Left renal pelvis (tissue), 4 donors: ENCODE measurements at places on chromosomes 11 and 22. TPM values are rescaled to one million over a fixed set of nuclear protein-coding genes. Genes with fewer than 3 reads are reported as not detected.

GRCh38 chr22:28348613-28349609 is 330.7 kb downstream of the TTC28 start:
- DNase-seq: no peak

DNA sequence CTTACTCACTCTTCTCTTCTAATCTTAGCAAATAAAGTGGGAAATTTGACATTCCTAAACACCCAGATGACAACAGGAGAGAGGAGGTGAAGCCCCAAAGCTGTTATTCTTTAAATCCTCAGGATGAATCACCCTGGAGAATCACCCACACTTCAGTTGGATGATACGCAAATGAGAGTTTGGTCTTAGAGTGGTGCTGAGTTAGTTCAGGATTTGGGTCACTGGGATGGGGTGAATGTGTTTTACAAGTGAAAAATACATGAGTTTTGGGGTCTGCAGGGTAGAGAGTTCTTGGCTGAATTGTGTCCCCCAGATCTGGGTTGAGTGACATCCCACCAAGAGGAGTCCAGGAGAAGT is 117.2 kb downstream of the GGTLC2 start:
- no peak for DNase-seq

Gene NCAM1
- 79.3 TPM for polyA plus RNA-seq

DNA sequence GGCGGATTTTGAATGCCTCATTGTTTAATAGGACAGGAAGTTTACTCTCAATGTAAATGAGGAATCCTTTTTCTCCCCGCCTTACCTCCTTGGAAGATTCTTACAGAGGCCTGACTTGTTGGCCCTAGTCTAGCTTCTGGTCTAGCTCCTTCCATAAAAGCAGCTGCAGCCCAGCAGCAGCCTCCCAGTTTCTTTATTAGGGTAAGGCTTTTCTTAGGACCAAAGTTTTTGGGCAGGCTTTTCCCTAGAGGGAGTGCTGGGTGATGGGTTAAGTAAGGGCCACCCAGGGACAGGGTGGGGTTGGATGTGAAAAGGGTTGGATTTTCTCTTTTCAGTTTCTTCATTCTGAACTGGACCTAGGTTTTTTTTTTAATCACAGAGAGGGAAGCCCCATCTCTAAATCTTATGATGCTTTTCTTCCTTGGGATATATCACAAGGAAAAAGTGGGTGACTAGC is 49.7 kb downstream of the LIF start:
- no peak for DNase-seq

- DNase-seq: no peak
Measured at GRCh38 chr11:68457216-68457897, 3.2 kb upstream of the PPP6R3 start.

Gene CFAP300
- polyA plus RNA-seq: 5.8 TPM

DNA sequence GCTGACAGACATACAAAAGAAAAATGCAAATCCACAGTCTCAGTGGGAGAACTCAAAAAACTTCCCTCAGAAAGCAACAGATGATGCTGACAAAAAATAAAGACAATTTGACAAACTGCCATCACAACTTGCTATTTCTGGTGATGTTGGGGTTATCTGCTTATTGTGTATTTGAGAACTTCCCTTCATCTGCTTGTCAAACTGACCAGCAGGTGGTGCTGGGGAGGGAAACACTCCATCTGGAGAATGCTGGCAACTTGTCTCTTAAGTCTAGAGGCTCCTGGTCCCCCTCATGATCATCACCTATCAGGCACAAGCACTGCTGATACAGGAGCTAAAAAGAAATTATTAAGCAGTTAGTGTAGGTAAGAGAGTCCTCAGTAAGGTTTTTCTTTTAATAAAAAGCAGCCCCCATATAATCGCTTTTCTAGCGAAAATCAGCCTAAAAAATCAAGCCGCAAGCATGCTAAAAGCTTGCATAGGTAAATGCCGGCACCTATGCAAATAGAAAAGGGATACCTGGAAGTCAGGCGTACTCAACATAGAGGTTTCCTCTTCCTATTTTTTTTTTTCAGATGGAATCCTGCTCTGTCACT is 9.8 kb upstream of the FAM111B start:
- DNase-seq: no peak

DNA sequence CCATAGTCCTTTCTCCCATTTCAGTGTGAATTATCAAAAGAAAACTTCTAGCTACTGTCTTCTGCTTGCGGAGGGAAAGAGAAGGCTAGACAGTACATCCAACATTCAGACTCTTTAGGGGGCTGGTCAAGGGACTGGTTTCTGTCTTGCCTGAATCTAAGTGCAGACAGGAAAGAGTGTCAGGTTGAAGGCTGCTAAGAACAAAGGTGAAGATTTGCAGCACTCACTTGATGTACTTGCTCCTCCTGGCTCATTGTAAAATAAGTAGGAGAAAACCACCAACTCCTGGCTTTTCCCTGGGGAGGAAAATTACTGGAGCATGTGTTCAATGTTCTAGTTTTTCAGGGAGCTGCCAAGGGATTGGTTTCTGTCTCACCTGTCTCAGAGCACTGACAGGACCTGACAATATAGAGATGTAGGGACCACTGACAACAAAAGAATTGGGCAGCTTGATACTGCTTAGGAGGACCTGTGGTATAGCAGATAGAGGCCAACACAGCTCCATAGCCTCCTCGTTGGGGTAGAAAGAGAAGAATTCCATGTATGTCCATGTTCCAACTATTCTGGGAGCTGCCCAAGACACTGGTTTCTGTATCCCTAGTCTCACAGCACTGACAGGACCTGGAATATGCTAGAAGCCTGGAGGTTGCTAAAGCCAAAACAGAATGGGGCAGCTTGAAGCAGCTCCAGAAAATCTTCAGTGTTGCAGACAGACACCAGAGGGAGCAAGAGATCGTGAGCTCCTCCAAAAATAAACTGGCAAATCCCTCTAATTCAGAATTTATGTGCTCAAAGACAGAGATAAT is 39.7 kb upstream of the MMP12 start:
- no peak for DNase-seq

DNA sequence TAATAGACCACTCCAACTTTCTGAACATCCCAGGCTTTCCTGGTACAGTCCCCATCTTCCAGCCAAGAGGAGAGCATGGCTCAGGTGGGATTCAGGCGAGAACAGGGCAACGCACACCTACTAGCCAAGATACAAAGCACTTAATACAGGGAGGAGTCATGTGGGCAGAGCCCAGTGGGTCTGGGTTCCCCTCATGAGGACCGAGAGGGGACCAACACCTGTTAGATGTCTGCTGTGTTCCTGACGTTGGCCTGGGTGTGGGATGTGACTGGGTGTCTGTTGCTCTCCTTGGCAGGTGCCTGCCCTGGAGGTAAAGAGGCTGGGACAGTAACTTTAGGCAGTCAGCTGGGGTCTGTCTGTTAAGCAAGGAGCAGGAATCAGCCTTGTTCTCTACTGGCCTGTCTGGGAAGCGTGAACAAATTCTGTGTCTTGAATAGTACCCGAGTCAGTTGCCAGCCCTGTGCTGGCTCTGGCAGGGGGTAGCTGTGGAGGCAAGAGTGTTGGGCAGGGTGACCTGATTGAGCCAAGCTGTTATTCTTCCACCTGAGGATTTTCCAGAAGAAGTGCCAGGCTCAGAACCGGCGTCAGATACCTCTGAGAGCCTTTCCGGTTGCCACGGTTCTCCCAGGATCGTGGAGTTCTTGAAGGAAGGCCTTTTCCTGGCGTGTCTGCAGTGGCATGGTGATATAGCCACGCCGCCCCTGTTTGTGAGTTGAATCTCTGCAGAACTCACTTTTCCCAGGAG is 56.3 kb downstream of the BCR start:
- no peak for DNase-seq

Gene WEE1
- polyA plus RNA-seq: 93.7 TPM

DNA sequence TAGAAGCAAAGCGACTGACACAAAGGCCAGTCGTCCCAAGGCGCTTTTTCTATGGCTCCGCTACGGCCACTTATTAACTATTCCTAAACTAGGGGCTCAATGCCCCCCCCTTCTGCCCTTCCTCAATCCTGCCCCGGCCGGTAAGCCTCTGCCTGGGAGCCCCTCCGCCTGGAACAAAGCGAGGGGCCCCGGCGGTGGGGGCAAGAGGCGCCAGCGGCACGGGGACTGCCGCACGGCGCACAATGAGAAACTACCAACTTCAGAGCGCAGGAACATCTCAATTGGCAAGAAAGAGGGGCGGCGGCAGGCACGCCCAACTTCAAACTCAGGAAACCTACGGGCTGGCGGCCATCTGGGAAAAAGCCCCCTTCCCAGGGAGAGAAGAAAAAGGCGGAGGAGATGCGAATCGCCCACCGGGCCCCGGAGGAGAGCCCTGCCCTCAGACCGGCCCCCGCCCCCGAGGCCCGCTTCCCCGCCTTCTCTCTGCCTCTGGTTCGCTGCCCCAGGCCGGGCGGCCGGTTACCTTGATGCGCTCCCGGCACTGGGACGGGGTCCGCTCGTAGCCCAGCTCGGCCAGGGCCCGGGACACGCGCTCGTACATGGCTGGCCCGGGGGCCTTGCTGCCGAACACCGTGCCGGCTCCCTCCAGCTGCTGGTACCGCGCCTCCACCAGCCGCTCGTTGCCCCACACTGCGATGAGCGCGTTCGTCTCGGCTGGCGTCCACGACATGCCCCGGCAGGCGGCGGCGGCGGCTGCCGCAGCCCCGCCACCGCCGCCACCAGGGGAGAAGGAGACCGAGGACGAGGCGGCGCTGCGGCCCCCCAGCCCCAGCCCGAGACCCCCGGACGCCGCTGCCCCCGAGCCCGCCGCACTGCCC is 619 bp downstream of the MSANTD2 start:
- DNase-seq: peak; percentile 34

DNA sequence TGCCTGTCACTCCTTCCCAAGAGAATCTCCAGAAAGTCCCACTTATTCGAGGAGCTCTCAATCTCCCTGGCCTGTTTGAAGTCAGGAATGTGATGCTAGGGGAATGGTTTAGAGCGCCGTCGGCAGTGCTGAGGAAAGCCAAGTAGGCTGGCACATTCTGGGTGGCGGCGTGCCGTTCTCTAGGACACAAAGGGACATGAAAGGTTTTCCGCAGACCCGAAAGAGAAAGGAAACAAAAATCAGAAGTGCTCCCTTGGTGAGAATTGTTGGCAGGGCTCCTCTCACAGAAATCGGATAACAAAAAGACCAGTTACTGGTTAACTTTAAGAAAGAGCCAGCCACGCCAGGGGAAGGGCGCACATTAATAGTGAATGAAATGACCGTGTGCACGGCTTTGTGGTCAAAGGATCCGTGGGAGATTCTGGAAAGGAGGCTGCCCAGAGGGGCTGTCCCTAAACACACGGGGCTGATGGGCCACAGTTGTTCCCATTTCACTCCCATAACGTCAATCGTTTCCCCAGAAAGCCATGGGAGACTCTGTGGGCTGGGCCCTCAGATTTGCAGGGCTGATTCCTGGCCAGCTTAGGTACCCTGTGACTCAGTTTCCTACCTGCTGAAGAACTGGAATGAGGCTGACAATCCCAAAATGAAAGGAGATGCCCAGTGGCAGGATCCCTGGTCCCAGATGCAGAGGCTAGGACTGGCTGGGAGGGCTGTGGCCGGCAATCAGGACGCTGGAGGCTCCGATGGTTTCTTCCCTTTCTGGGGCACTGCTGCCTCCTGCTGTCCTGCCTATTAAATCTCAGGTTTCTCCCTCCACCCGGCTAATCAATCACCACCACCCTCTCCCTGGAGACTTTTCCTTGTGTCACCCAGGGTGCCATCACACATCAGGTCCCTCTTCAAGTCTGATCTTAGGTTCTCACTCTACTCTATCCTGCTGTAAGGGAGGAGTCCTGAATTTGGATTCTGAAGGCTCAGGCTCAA is 82.3 kb downstream of the RCN1 start:
- DNase-seq: no peak

Gene YIF1A
- 43.0 TPM for polyA plus RNA-seq

- no peak for DNase-seq
Measured at GRCh38 chr11:97140885-97141494, 751.2 kb downstream of the JRKL start.

Gene SLC1A2
- 0.52 TPM for polyA plus RNA-seq

- no peak for DNase-seq
Measured at GRCh38 chr11:78432058-78432515, 14.5 kb upstream of the GAB2 start.

- DNase-seq: no peak
Measured at GRCh38 chr11:95723361-95723942, 66.1 kb downstream of the FAM76B start.

GRCh38 chr11:3783611-3784010 is 13.7 kb downstream of the NUP98 start:
- DNase-seq: no peak

DNA sequence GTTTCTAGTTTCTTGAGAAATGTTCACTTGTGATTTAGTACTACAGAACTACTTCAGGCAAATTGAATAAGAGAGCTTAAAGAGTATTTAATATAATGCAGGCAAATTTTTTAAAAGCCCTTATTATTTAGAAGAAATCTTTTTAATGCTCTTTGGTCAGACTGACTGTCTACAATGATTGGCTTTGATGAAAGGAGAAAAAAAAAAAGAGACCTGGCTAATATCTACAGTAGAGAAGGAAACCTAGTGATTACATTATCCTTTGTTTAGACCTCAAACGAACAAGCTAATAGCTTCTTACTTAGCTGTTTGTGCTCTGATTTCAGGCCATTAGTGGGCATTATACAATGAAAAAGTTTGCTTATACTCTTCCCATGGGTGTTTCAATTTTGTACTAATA is 1043.1 kb downstream of the JRKL start:
- DNase-seq: no peak

DNA sequence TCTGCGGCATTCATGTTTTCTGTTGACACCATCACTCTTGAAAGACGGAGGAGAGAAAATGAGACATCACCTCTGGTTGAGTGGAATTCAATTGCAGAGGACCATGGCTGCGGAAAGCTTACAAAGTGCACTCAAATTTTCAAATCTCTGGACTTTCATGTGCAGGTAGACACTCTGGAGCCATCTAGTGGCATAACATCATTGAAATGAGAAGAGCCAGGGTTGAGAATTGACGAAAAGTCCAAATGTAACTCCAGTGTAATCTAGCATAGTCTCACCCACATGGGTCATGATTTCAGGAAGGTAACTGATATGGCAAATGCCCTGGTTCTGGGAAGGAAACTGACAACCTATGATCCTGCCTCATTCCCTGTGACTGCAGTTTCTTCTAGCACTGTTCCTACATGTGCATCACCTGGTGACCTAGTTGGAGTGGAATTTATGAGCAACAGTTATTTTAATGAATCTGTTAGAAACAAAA is 687.8 kb downstream of the KCNA4 start:
- peak; percentile 29 for DNase-seq

GRCh38 chr22:37433786-37434185 is 6.5 kb upstream of the ELFN2 start:
- DNase-seq: no peak

Gene OR6A2
- polyA plus RNA-seq: not detected

- DNase-seq: no peak
Measured at GRCh38 chr22:37229805-37230672, 14.0 kb downstream of the RAC2 start.

Gene CCDC89
- polyA plus RNA-seq: 3.9 TPM

DNA sequence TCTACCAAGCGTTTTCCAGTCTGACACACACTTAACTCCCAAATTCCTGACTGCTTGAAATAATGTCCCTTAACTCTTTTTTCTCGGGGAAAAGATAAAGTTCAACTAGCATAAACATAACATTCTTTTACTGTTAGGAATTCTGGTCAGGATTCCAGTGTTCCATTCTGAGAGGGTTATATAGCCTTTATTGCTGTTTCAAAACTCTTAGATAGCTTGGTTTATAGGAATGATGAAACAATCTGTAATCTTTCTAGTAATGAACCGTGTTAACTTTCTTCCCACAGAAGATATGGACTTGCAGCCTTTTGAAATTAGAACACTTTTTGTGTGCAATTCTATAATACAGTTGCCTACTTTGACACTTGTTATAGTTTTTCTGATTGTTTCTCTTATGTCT is 8.6 kb downstream of the REXO2 start:
- no peak for DNase-seq
